Femur (tissue), 1 donor: ENCODE measurements at places on chromosomes 12 and 14.

GRCh38 chr14:99330316-99331240, 58.6 kb upstream of the BCL11B start:
- no peak for DNase-seq

GRCh38 chr14:35438910-35439713, 34.6 kb upstream of the NFKBIA start:
- DNase-seq, result no peak

DNA sequence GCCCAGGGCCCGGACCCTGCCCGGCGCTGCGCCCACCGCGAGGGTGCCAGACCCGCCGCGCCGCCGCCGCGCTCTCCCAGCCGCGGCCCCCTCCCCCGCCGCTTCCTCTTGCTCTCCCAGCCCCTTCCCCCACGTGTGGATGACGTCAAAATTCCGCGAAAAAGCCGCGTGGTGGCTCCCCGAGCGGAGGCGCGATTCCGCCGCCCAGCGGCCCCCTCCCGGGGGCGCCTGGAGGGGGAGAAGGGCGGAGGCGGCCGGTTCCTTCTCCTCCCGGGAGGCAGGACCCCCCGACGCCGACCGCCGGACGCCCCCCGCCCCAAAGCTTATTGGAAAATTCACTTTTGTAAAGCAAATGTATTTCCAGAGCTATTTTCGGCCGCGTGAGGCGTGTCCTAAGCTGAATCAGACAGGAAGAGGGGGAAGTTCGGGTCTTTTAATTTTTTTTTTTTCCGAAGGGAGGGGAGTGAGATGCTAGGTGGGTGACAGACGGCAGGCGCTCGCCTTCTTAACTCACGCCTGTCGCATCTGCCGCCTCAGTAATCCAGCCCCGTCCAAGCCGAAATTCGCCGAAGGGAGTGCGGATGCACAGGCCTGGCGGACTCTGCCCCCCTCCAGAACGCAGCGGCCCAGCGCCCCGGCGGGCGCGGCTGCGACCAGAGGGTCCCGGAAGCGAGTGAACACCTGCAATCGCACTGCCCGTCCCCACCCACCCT, 4.1 kb upstream of the CCND2 start:
- DNase-seq, result peak; percentile 94

GRCh38 chr12:113647048-113647447, 175.4 kb upstream of the LHX5 start:
- DNase-seq, result no peak

DNA sequence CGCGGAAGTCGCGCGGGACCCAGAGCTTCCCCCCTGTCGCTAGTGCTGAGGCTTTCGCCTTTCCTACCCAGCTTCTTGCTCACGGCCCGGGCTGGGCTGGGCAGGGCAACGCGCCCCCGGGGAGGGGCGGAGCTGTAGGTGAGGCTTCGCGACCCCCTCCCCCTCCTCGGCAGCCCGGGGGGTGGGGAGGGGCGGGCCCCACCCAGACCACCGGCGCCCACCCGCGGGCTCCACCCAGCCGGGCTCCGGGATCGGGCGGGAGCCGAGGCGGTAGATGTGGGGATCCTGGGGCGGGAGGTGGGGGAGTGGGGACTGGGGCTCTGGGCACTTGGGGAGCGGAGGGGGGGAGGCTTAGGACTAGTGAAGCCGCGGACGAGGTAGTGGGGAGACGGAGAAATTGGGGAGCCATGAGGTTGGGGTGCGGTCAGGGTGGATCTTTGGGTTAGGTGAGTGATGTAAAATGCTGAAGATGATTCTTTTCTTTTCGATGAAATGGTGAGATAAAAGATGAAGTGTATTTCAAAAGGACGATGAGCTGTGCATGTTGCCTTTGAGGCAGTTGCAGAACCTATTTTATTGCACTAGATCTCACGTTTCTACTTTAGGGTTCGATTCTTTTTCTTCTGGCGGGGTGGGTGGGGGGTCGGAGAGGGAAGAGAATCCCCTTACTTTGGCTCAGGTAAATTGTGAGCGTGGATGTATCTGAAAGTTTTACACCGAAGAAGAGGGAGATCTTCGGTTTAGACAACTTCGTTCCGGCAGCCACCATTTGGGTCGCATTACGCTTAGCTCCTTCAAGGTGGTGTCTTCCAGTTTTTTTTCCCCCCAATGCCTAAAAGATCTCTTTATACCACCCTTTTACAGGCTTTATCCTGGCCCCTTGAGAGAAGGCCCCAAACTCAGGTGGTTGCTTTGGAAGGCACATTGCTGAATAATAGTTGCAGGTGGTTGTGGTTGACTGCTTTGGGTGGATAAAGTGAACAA, 619 bp downstream of the ERC1 start:
- no peak for DNase-seq

DNA sequence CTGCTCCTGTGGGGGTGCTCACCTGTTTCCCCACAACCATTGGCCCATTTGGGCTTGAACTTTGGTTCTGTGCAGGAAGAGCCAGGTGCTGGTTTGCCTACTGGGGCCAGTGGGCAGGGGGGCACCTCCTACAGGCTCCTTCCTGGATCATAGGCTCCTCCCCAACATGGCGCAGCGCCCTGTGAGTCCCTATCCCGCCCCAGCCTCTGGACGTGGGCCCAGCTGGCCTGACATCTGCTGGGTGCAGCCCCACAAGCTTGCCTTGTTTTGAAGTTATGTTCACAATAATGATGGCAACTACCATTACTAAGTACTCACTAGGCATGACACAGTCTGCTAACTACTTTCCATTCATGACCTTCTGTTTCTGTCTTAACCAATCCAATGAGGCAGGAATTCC, 147.8 kb downstream of the RBM19 start:
- peak; percentile 42 for DNase-seq

DNA sequence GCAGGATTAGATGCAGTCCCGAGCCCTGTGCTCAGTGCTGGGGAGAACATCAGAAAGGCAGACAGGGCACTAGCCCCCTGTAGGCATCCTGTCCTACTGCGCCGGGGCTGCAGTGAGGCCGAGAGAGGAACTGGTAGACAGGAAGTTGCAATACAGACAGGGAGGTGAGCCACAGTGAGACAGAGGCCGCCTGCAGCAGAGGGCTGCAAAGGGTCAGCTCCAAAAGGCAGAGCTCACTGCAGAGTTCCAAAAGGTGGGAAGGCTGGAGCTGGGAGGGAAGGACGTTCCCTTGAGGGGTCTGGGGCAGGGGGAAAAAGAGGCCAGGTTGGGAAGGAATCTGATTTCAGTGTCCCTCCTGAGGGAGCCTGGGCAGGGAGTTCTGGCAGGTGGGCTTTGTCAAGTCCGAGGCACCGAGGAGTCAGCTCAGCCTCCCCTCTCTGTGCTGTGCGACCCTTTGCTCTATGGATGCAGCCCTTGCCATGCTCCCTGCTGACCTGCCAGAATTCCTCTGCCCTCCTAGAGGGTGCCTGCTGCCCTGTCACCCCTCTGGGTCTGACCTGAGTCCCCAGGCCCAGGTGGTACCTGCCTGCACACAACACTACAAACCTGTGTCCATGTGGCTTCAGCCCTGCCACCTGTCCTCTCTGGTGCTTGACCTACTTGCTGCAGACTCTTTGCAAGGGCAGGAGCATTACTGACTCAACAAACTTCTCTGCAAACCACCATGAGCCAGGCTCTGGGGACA, 63.5 kb downstream of the PRMT8 start:
- no peak for DNase-seq

DNA sequence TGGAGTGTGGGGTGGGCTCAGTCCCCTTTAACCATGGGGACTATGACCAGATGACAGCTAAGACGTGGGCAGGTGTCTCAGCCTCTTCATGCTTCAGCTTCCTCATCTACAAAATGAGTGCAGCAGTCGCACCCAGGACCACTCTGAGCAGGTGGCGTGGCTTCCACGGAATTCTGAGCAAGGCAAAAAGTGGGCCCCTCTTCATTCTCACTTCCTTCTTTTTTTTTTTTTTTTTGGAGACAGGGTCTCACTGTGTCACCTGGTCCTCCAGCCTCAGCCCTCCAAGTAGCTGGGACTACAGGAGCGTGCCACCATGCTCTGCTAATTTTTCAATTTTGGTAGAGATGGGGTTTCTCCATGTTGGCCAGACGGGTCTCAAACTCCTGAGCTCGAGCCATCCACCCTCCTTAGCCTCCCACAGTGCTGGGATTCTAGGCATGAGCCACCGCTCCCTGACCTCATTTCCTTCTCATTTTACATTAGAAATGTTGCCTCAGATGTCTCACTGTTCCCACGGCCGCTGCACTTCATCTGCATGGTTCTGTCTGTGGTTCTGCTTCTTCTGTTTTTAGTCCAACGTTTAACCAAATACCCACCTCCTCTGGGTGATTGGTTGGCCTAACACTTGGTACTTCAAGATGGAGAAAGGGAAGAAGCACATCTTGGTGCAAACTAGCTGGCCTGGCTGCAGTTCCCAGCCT, 41.3 kb upstream of the BCL7A start:
- DNase-seq, result no peak

DNA sequence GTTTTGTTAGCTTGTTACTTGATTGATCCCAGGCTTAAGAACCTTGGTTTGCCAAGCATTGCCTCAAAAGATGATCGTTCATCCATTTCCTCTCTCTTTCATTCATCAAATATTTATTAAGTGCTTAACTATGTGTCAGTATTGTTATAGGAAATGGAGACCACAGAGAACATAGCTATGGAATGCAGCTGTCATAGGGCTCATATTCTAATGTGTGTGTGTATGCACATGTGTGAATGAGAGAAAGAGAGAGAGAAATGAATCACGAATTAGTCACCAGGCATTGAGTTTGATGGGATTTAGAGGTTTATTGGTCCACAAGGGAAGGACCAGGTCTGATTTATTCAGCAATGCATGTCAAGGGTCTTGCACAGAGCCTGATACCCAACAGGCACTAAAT, 71.0 kb upstream of the FBXO21 start:
- DNase-seq, result no peak

GRCh38 chr12:50065726-50066310, 8.4 kb downstream of the ASIC1 start:
- DNase-seq, result no peak

GRCh38 chr14:59458486-59458885, 6.7 kb downstream of the GPR135 start:
- DNase-seq, result no peak
